T follicular helper cell (primary cell): ENCODE measurements at places on chromosomes 7 and 10.

DNA sequence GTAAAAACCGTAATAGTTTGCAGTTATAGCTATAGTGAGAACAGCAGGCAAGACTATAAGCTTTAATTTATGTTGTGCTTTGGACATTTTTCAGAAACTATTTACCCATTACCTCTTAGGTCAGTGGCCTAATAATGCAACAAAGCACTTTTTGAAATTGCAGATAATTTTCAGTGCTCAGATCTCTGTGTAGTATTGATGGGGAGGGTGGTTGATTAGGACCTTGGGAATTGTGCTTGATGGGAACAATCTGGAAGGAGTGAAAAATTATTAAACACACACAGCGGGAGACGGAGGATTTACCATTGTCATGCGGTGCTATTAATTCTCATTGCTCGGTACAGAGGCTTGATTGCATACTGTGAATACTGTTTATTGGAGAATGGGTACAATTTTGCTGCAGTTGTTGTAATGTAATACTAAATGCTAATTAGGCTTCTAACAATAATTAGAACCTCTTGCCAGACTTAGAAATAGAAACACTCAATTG, 304.8 kb downstream of the LRMDA start:
- no peak for DNase-seq

DNA sequence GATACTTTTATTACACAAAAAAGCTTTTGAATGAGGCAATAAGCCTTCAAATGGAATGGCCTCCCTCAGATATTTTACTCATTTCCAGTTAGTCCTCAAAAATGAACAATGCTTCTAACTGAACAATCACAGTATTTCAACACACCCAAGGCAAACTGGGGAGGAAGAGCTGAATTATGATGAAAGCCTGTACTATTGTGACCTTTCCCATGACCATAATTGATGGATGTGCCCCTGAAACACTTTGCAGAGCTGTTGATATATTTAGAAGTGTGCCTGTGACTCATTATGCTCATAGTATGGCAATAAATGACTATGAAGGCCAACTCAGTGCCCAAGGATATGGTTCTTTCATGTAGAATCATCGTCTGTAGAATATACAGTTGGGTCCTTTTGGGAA, 248.1 kb downstream of the AHR start:
- DNase-seq = no peak

- no peak for DNase-seq
These were observed 2.8 kb downstream of the HDAC9 start for GRCh38 chr7:18498341-18498740.

DNA sequence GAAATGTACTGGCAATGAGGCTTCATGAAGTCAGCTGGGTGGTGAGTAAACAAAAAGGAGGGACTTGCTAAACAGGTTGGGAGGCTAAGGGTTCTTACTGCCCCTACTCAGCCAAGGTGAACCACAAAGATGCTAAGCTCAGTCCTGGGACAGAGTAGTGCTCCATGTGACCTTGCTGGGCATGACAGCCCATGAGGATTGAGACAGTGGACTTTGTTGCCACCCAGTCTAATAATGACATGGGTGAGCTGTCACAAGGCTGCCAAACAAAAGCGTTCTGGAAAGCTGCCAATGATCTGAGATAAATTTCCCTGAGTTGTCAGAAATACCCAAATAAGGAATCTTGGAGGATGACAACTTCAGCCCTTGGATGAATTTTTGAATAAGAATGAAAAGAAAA, 75.2 kb downstream of the CLEC2L start:
- DNase-seq = no peak

DNA sequence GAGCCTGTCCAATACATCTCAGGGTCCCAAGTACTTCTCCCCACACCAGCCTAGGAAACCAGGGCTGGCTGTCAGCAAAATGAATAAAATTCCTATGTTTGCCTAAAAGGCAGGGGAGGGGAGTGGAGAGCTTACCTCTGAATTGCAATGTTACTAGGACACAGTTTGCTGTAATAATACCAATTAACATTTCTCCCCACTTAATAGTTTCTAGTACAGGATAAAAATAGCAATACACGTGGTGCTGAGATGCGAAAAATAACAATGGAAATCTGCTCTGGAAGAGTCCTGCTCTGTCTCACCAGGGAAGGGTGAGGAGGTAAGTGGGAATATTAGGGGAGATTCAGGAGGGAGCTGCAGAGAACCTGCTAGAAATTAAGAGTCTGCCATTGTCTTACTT, 112.3 kb downstream of the PLXNA4 start:
- no peak for DNase-seq

GRCh38 chr7:95840953-95841950, 68.9 kb downstream of the DYNC1I1 start:
- DNase-seq = no peak

GRCh38 chr10:60235001-60235400, 154.7 kb downstream of the ANK3 start:
- no peak for DNase-seq

- DNase-seq = no peak
These were observed 45.5 kb upstream of the PIK3CG start for GRCh38 chr7:106819546-106819945.

GRCh38 chr7:28410628-28411531, 1.4 kb upstream of the CREB5 start:
- DNase-seq = no peak

DNA sequence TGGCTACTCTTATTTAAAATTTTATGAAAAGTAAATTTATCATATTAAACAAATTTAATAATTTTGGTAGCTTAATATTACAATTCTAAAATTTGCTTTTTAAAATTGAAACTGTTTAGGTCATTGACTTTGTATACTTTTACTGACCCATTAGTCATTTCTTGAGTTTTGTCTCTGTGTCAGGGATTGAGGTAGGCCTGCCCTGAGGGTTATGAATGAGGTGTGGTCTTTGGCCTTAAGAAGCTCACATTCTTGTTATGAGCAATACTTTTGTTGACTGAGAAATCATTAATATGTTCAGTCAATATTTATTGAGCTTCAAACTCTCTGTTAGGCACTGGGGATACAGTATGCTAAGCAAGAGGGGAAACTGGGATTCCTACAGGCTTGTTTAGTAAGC, 47.0 kb upstream of the RPA3 start:
- no peak for DNase-seq

- no peak for DNase-seq
These were observed 97.0 kb downstream of the TPK1 start for GRCh38 chr7:144738708-144739314.

DNA sequence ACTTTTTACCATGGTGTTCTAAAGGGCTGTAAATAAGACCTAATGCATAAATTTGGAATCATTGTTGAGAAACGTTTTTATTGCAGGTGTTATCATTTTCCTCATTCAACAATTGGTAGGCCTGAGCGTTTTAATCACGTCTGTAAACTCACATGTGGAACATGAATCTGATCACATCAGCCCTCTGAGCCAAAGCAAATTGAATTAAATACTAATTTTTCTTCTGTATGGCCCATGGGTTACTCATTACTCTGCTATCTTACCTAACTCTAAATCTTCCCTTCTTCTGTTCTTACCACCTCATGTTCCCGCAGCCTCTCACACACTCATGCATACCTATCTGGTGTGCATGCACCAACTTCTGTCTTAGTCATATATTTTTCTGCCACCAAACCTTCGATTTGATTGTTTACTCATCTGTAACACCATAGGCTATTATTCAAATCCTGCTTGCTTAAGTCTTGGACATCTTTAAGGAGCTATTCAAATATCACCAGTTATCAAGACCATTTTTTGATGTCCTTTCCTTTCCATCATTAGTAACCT, 82.3 kb downstream of the NXPH1 start:
- no peak for DNase-seq

- no peak for DNase-seq
These were observed 29.1 kb downstream of the FIGNL1 start for GRCh38 chr7:50421043-50421442.

DNA sequence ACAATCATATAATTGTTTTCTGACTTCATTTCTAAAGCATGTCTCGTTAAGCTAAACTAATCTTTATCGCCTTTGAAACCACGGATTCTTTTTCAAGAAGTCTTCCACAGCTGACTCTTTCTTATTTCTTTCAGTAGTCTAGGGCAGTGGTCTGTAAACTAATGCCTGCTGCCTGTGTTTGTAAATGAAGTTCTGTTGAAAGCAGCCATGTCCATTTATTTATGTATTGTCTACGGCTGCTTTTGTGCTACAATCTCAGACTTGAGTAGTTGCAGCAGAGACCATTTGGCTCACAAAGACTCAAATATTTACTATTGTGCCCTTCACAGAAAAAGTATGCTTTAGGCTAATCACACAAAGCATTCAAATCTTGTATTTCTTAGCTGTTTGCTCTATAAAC, 20.3 kb upstream of the ABLIM1 start:
- DNase-seq = no peak

GRCh38 chr7:34260279-34260678, 354.9 kb downstream of the BMPER start:
- no peak for DNase-seq

- DNase-seq = no peak
These were observed 15.6 kb upstream of the FXYD4 start for GRCh38 chr10:43355749-43356371.

DNA sequence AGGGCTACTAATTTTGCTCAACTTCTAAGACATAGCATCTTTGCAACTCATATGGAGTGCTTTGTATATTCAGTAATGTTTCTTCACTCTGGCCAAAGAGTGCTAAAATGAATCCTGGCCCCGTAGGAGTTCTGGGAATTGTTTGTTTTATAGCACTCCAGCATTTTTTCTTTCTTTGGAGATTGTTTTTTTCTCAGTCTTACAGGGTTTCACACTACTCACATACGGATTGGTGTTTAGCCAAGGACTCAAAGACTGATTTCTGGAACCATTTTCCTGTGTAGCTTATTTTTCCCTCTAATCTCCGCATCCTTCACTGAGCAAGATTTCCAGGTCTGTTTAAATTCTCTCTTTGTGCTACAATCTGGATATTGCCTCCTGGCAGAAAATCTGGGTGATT, 6.4 kb downstream of the TAS2R41 start:
- no peak for DNase-seq

DNA sequence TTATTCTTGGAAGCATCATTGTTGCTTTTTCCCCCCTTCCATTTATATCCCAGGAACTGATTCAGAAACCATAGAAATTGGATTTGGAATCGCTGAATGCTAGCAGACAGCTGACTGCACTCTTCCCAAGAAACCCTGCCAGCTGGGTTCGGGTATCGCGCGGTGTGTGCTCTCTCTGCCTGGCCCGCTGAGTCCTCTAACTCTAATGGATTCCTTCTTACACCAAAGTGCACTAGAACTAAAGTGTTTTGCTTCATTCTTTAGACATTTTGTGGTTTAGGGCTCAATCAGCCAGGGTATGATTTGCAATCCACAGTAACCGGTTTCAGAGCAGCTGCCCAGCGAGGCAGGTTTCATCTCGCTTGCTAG, 92.2 kb downstream of the EGFR start:
- no peak for DNase-seq

DNA sequence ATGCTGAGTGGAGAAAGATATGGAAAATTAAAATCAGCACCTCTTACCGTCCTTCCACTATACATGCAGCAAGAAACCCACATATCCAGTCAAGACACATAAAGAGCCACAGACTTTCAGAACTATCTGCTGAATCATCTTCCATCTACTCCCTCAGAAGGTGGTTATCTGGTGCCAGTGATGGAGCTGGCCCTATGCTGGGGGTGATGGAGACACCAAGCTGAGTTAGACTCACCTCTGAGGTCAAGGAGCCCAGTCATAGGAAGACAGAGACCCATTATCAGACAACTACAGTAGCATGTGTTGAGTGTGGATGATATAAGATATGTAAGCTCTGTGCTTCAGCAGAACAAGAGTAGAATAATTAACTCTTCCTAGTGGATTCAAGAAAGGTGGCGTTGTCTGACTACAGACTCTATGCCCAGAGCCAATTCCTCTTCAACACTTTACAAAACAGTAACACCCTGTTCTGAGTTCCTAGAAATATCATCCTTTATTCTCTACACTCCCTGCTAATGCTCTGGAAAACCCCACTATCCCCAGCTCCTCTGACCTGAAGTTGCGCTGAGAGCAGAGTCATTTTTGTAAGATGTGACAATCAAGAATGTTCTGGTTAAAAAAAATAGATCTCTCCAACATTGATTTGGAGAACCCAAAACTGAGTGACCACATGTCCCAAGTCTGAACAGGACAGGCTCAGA, 14.3 kb downstream of the CYP3A5 start:
- DNase-seq = no peak

- no peak for DNase-seq
These were observed 10.5 kb upstream of the ABLIM1 start for GRCh38 chr10:114668375-114669080.

- DNase-seq = no peak
These were observed 16.5 kb upstream of the TRIM8 start for GRCh38 chr10:102627736-102628293.

- no peak for DNase-seq
These were observed 118.6 kb downstream of the SRPK2 start for GRCh38 chr7:105270117-105270516.

DNA sequence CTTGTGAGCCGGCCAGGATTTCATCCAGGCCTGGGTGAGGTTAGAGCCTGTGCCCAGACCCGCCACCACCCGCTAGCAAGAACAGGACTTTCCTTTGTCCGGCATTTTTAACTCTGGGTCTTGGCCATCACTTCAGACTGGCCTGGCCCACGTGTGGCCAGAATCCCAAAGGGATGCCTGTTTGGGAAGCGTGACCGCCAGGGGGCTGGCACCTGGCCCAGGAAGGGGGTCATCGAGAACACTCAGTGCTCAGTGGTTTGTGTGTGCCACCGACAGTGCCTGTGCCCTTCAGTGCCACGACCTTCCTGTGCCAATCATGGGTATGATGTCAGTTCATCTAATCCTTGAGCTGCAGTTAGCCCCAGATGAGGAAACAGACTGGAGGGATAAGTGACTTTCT, 85.0 kb downstream of the ZMIZ1 start:
- DNase-seq = no peak

DNA sequence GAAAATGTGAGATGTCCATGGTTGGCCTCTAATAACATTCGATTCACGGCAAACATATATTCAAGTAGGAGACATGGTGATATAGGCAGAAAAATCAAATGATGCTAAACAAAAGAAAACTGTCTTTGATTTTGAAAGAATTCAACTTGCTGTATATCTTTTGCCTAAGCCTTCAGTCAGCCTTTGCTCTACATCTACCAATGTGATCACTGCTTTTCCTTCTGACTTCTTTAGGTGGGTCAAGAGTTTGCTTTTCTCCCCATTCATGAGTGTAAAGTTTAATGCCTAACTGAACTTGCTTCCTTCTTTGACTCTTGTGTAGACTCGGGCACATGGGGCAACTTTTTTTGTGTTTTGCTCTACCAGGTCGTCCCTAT, 417 bp upstream of the HIF1AN start:
- no peak for DNase-seq
